Forelimb muscle (tissue), 1 donor: ENCODE measurements at places on chromosomes 16 and 17. TPM values are rescaled to one million over a fixed set of nuclear protein-coding genes. Genes with fewer than 3 reads are reported as not detected.

Gene USP10
- polyA plus RNA-seq: 53.1 TPM

Gene OR1D2
- not detected for polyA plus RNA-seq

Gene ZG16B
- polyA plus RNA-seq: 0.39 TPM

GRCh38 chr17:76146053-76146851, 5.2 kb upstream of the FOXJ1 start:
- DNase-seq: no peak

- DNase-seq: no peak
These were observed 30.0 kb downstream of the SF3B3 start for GRCh38 chr16:70553645-70554044.

DNA sequence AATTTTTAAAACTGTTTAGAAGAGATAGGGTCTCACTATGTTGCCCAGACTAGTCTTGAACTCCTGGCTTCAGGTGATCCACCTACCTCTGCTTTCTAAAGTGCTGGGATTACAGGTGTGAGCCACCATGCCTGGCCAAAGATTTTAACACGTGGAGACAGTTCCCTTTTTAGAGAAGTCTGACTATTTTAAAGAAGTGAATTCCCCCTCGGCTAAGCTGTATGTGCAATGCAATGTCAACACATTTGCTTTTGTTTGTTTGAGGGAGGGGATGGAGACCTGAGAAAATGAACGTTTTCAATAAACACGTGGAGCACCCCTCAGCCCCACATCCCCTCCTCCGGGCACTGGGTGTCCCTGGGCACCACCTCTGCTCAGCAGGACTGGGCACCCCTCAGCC, 14.3 kb upstream of the RNPS1 start:
- no peak for DNase-seq

DNA sequence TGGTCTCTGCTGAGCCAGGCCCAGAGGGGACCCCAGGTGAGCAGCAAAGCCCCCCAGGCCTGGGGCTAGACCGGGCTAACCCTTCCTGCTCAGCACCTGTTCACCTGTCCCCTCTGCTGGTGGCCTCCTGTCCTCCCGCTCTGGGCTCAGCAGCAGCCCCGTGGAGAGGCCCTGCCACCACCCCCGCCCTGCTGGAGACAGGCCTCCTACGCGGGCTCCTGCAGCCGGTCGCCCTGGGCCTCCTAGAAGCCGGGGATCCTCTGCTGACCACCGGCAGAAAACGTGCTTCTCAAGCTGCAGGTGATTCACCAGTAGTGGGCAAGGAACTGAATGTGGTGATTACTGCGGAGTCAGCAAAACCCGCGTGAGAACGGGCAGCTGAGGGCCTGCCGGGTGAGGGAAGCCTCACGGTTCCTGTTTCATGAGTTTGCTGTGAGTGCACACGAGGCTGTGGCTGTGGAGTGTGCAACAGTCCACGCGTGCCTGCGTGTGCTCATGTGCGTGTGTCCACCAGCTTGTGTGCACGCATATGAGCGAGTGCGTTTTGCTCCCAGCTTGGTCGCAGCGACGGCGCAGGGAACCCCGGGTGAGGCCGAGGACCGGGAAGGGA, 792 bp downstream of the SECTM1 start:
- DNase-seq: no peak

GRCh38 chr17:61818225-61818624, 45.1 kb downstream of the BRIP1 start:
- DNase-seq: no peak

GRCh38 chr16:21219551-21219950, 8.2 kb upstream of the ZP2 start:
- no peak for DNase-seq

DNA sequence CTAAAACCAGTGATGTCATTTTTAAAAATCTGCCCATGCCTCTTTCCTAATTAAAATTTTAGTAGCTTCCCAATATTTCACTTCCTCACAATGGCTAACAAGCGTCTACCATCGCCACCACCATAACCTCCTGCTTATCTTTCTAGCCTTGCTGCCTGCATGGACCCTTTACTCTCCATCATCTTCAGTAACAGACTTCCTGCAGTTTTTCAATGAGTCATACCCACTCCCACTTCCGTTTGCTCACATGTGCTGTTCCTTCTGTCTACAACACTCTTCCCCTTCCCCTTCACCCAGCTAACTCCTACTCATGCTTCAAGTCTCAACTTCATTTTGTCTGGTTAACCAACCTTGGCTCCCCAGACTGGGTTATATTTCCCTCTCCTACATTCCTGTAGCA, 12.8 kb upstream of the SKAP1 start:
- DNase-seq: no peak

GRCh38 chr17:40340880-40341807, 23.4 kb downstream of the GJD3 start:
- no peak for DNase-seq

DNA sequence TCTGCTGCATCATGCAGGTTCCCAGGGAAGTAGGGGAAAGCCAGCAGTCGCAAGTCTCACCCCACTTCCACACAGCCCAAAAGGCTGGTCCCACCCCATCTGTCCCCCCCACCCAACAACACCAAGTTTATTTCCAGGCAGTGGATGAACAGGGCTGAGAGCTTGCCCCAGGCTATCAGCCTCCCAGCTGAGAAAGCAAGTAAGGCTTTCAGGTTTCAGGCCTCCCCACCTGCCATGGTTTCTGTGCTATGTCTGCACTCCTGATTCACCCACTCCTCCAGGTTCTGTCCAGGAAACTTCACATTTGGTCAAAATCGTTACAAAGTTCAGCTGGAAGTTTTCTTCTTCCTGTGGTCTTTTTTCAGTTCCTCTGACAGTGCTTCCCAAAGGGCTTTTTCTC, 97.5 kb upstream of the HS3ST3A1 start:
- no peak for DNase-seq

GRCh38 chr16:9469512-9469911, 378.1 kb downstream of the HAPSTR1 start:
- DNase-seq: no peak

- DNase-seq: no peak
These were observed 1.5 kb downstream of the HOXB5 start for GRCh38 chr17:48592057-48592514.
